Lower leg skin (tissue), 4 donors: ENCODE measurements at places on chromosomes 2 and 18. TPM values are rescaled to one million over a fixed set of nuclear protein-coding genes. Genes with fewer than 3 reads are reported as not detected.

RBM44 gene
- 0.19 TPM for total RNA-seq

DNA sequence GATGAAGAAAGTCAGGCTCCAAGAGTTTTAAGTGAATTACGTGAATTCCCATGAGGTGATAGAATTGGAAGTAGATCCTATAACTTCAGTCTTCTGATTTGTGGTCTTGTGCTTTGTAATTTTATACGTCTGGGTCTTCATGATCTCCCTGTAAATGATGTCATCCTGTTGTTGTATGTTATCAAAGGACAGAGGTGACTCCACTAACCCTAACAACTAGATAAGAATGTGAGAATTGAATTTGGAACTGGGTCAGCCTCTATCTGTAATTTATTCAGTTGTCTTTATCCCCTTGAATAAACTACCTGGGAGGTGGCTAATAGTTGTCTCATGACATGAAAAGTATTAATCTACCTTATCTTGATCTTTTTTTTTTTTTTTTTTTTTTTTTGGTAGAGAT lies 86.4 kb upstream of the B3GNT2 start:
- no peak for DNase-seq

- DNase-seq: no peak
Observed at GRCh38 chr18:35051641-35052377, 10.6 kb downstream of the MAPRE2 start.

DNA sequence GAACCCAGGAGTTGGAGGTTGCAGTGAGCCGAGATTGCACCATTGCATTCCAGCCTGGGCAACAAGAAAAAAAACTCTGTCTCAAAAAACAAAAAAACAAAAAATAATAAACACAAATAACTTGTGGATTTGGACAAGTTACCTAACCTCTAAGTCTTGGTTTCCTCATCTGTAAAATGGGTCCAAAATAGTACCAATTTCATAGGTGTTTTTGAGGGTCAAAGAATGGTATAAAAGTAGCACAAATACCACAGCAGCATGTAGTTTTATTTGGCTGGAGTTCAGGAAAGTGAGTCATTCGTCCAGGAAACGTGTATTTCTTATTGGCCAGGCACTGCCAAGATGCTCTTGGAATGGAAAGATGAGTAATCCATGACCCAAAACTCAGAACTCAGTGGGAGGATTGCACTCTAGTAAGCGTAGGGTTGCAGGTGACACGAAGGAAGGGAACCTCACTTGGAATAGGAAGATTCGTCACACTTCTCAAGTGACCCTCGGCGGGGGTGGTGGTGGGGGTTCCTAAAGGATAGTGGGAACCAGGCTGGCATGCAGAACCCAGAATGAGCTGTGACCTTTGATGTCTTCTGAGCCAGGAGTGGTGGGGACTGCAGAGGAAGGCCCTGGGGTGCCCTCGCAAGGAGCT lies 24.4 kb downstream of the GRHL1 start:
- DNase-seq: no peak

BMP10 gene
- not detected for total RNA-seq

COBLL1 gene
- 68.3 TPM for total RNA-seq

VWA3B gene
- total RNA-seq: not detected

- no peak for DNase-seq
Observed at GRCh38 chr2:189609423-189609816, 28.8 kb upstream of the SLC40A1 start.

DNA sequence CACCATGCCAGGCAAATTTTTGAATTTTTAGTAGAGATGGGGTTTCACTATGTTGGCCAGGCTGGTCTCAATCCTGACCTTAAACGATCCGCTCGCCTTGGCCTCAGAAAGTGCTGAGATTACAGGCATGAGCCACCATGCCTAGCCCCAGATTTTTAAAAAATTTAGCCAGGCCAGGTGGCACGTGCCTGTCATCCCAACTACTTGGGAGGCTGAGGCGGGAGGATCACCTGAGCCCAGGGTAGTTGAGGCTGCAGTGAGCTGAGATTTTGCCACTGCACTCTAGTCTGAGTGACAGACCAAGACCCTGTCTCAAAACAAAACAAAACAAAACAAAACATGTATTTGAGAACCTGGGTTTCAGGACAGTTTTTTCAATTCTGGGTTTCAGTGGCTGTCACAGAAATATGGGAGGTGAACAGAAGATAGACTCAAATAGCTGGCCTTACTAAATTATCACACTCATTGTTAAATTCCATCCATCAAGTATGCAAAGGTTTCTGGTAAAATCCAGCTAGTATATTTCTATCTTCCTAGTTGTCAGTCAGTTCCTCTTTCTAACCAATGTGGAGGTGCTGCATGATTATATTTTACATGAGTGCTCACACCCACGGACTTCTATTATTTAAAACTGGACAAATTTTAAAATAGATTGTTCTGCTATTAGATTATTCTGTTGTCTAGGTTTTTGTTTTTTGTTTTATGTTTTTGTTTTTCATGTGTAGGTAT lies 5.4 kb downstream of the ALPG start:
- no peak for DNase-seq

DNA sequence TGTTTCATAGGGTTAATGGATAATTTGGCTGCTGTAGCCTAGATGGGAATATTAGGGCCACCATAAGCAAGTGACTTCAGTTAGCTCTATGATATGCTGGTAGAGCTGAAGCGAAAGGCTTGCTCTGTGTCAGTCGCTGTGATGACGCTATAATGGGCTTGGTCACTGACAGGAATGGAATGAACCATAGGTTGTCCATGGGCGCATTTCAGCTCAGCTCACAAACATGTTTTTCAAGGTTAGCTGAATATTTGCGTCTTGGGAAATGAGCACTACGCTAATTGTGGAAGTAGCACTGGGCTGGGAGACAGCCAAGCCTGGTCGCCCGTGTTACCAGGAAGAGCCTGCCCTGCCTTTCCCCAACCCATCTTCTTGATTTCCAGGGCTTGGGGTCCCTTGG lies 3.2 kb upstream of the MYO7B start:
- no peak for DNase-seq

C2orf78 gene
- not detected for total RNA-seq

ESPNL gene
- 0.29 TPM for total RNA-seq

LAMA3 gene
- total RNA-seq: 155 TPM

GRCh38 chr2:157245846-157246764 lies 11.4 kb upstream of the GALNT5 start:
- DNase-seq: no peak

DNA sequence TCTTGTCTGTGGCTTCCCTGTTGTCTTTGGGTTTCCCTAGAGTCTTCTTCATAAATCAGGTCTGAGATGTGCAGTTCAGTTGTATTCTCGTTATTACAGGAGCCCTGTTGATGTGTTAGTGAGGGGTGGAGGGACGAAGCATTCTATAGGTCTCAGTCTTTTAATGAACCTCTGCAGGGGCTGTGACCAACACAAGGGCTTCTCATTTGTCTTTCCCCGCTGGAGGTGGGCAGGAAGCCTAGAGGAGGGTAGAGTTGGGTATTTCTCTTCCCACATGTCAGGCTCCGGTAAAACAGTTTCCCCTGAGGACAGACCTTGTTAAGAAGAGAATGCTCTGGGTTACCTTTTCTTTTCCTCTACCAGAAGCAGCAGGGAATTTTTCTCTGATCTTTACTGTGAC lies 31.2 kb downstream of the PROC start:
- no peak for DNase-seq

DNA sequence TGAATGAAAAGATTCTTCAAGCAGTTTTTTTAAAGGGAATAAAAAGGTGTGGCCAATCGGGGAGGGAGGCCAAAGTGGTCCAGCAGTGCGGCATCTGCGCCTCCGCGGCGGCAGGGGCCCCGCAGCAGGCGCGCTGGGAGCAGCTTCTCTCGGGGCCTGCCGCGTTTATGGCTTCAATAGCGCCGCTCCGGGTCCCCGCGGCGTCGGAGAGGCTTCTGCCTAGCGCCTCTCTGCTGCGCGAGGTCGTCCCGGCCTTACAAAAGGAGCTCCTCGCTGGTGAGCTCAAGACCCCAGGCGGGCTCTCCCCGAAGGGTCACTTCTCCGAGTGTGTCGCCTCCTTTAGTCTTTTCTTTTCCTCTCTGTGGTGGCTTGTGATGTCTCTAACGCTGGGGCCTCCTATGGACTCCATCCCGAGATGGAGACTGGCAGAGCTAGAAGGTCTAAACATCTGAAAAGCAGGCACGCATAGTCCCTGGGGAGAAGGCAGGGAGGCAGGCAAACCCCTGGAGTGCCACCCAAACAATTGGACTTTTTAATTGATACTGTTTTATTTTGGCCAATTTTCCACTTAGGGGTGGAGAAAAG lies 67.1 kb downstream of the SUMO1 start:
- DNase-seq: no peak
